Heart right ventricle (tissue), 16 donors: ENCODE measurements at places on chromosomes 6 and 20.

DNA sequence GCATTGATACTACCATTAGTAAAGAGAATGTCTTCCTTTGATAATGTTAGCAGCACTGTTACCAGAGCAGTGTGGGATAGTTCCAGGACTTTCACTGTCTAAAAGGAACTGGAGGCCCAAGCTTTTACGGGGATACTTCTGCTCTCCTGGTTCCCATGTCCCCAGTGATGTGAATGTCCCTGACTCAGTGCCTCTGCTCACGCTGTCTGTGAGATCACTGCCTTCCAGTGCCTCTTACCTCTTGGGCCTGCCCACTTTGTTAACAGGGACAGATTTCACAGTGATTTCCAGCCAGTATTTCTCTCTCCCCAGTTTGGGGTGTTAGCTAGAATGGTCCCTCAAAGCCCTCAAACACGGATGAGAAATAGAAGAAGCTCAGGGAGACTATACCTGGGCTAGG is 14.4 kb downstream of the PTPRA start:
- no peak for DNase-seq

DNA sequence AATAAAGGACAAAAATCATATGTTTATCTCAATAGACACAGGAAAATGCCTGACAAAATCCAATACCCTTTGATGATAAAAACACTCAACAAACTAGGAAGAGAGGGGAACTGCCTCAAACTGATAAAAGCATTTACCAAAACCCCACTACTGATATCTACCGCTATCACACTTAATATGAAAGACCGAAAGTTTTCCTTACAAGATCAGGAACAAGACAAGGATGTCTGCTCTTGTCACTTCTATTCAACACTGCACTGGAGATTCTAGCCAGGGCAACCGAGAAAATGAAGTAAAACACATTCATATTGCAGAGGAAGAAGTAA is 25.1 kb downstream of the GZF1 start:
- no peak for DNase-seq

GRCh38 chr6:15274692-15275387 is 29.0 kb downstream of the JARID2 start:
- DNase-seq, result no peak

GRCh38 chr6:146056506-146056905 is 27.6 kb downstream of the GRM1 start:
- DNase-seq, result no peak

DNA sequence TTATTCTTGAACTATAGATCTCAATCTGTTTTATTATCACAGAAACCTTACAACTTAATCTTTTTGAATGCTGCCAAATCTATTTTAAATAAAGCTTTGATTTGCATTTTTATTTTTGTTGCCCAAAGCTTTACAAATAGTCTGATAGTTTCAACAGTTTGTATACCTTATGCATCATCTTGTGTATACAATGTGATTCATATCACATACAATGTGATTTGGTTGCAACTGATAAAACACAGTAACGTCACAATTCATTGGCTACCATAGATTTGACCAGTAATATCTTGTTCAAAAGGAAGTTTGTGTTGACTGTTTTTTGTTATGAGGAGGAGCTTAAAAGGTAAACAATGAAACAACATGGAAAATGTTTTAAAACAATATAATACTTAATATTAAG is 110.9 kb downstream of the EYA4 start:
- DNase-seq, result no peak

GRCh38 chr6:152634773-152635172 is 2.4 kb downstream of the SYNE1 start:
- DNase-seq, result no peak

DNA sequence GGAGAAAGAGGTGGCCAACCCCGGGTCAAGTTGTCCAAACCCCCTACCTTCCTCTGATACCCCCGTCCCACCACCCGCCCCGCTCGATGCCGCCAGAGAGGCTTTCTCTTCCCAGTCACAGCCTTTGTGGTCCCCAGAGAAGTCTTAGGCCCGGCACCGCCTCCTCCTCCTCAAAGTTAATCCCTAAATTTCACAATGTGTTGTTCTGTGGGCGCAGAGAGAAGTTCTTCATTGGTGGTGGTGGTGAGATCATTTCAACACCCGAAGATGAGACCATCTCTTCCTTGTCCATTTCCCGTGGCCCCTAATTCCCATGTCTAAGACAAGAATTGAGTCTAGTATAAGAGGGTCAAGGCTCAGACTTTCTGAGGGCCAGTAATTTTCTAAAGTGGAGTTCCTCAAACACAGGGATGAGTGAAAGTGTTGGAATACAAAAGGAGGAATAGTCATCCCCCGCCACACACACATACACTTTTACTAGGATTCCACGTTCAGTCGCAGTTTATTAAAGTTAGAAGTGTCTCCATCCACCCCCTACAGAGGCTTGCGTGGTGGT is 10.4 kb downstream of the TRIM31 start:
- DNase-seq, result no peak

- no peak for DNase-seq
Observed at GRCh38 chr20:13554076-13554475, 84.7 kb downstream of the TASP1 start.

- DNase-seq, result peak; percentile 39
Observed at GRCh38 chr6:134345789-134346188, 27.9 kb upstream of the SGK1 start.

- DNase-seq, result no peak
Observed at GRCh38 chr6:84749181-84749580, 15.2 kb downstream of the TBX18 start.

GRCh38 chr20:2305479-2305878 is 9.7 kb downstream of the TGM3 start:
- no peak for DNase-seq

GRCh38 chr6:157811476-157812173 is 11.4 kb upstream of the SNX9 start:
- no peak for DNase-seq

DNA sequence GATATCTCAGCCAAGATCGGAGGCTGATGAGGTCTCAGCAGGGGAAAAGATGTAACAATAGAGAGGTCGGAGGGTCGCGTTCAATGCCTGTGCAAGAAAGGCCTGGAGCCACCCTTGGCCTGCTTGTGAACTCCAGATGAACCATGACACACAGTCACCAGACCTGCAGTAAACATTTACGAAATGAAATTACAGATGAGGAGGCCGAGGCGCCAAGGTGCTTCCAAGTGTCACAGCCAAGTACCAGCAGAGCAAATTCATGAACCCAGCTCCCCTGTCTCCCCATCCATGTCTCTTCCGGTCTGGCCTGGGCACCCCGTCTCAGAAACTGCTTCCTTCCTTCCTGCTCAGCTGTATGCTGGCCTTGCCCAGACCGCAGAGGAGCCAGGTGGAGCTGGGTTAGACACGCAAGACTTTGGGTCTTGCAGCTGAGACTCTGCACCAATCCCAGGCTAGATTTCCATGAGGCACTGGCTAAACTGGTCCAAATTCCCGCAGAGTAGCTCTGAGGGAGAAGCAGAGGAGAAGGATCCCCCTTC is 48.1 kb downstream of the CHMP4B start:
- DNase-seq, result no peak

DNA sequence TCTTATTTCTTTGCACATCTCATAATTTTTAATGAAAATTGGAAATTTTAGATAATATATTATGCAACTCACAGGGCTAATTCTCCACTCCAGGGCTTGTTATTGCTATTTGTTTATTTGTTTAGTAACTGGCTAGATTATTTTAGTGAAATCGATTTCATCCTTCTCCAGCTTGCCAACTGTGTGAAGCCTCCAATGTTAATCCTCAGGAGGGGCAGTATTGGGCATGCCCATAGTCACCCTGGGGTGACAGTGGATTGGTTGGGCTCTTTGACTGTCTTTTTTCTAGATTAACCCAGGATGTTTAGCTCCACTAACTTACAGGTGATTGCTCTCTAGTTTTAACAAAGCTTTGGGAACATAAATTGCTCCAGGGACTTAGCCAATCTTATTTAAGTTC is 450.1 kb downstream of the BMP2 start:
- DNase-seq, result no peak

DNA sequence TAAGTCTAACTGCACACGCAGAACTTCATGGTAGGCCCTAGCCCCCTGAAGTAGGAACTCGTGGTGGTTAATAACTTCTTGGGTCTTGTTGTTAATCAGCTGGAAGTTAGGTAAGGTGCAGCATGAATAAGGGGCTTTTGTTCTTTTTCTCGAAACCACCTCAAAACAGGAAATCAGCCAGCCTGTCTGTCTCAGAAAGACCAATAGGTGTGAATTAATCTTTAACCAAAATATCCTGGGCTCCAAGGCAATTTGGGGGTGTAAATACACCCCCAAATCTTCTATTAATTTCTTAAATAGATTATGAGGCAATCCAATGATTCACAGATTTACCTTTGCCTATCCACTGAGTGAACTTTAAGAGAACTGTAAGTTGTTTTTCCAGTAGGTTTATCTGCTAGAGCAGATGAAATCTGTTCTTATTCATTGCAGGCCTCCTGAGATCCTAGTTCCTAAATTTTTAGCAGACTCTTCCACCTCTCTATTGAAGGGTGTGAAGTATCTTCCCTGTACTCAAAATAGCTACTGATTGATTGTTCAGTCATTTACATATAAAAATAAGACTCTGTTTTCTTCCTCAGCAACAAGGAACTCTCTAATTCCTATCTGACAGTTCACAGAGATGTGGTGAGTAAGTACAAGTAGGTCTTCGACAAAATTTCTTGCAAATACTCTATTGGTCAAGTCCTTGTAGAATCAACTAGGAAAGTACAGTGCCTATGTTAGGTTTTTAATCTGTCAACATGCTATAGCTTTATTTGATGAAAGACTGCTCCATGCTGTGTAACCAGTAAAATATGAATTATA is 427.1 kb upstream of the NOX3 start:
- DNase-seq, result no peak

- DNase-seq, result no peak
Observed at GRCh38 chr6:13709689-13710551, 1.7 kb downstream of the RANBP9 start.

- no peak for DNase-seq
Observed at GRCh38 chr6:130776287-130776925, 50.8 kb upstream of the SMLR1 start.
